ENCODE measurements at places on chromosomes 7 and 10.

- DNase-seq, result peak; percentile 20
Measured at GRCh38 chr10:59279991-59280505, 82.3 kb downstream of the FAM13C start.

DNA sequence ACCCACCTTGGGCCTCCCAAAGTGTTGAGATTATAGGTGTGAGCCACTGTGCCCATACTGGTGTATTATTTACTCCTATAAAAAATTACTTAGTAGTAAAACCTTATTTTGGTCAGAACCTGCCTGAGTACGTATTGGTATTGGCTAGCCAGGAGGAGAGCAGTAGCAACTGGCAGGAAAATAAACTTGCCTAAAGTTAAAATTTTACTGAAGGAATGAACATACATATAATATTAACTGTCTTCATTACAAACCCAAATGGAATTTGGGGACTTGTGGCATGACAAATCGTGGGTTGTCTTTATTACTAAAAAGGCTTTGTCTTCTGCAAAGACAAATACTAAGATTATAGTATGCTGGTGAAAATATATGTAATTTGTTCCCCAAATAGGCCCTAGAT, 8.4 kb downstream of the RAB18 start:
- no peak for DNase-seq

GRCh38 chr7:105014693-105015389, 836 bp downstream of the KMT2E start:
- peak; percentile 84 for DNase-seq

DNA sequence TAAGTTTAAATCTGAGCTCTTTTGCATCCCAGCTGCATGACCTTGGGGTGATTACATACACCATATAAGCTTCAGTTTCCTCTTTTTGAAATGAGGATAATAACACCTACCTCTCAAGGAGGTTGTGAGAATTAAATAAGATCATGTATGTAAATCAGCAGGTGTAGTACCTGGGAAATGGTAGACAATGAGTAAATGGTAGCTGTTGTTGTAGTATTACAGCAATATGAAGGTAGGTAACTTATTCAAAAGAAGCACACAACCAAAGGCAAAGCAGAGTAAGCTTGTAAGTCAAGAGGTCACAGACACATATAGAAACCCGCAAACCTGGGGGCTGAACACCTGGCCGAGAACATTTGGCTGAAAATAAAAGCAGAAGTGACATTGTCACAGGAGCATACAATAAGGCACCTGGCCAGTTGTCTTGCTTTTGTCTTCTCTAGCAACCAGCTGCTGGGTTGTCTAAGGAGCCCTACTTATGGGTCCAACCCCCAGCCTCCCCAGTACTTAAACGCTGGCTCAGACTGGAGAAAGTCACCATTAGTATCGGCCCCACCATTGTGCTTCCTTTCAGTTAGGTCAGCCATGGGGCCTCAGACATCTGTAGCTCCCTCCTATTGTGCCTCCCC, 203.6 kb upstream of the MKLN1 start:
- DNase-seq, result no peak

DNA sequence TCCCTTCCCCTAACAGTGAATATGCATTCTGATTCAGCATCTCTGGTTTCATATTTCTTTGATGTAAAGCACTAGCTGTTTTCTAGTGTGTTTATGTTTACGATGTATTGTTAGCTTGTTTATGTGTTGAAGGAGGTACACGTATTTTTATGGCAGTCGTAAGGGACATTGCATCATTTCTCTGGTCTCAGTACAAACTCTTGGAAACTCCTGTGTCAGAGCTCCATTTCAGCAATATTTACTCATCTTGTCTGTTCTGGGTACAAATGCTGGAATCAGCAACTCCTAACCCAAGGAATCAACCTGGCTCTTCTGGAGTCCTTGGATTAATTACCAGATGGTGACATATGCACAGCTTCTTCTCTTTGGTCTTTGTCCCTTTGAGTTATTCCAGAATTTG, 270.0 kb upstream of the PLXDC2 start:
- no peak for DNase-seq
